NCI-H774 (cell line): ENCODE measurements at places on chromosomes 11 and 22.

DNA sequence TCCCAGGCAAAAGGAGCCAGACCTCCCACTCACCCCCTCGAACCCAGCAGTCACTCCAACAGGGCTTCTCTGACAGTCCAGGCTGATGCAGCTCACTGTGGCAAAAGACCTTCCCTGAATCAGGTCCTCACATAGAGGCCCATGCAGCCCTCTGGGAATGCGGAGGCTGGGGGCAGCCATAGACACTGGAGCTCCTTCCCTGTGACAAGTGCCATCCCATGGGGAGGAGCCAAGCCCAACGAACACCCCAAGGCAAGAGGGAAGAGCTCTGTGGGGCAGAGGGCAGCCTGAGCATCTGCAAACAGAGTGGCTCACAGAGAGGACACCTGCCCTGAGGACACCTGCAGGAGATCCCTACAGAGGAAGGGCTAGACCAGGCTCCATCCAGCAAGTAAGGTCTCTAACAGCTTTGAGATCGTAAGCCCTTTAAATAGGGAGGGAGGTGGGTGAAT, at the start of gene LINC01488:
Gene LINC01488 (plus strand): TSS at position 271 of the 452 bp plus-strand sequence.
- no peak for DNase-seq

DNA sequence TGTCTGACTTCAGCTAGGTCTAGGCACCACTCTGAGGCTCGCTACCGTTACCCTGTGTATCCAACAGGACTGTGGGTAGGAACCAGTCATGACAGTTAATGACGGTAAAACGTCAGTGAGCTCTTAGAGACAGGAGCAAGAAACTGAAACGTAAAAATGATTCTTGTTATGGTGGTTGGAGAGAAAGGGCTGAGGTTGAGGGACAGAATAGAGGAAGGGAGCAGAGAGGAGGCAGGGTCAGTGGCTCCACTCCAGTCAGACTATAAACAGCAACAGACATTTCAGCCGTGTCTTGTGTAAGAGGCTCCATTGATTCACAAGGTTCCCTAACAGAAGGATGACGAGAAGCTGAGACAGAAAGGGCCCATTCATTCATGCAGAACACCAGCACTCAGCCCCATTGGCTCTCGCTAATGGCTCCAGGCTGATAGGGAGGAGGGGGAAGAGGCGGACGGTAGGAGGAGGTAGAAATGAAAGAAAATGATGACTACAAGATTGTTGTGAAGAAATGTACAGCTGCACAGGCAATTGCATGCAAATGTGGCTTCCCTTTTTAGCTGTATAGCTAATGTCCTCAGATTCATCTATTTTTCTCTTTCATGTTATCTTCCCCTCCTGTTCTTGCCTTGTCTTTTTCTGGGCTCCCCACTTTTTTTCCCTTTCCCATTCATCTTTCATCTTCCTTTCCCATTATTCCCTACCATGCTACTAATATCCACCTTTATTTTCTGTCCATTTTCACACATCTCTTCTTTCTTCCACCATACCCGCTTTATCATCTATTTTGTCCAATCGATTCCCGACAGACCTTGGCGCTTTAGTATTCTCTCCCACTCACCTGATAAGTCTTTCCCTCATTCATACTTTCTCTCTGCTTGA, 34.3 kb downstream of the ETS1 start:
- DNase-seq, result no peak

DNA sequence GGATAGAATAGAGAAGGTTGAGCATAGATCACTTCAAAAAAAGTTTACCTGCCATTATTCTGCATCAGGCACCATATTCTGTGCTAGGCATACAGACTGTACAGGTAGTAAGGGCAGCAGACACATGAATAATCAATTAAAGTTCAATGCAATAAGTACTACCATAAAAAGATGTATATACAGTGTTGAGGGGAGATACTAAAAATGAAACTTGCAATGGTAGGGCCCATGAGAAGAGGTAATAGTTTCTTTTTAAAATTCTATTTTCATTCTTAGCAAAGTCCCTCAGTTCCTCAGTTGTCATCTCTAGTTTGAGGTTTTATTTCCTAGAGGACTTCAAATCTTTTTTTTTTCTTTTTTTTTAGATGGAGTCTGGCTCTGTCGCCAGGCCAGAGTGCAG, 819.9 kb downstream of the FAM181B start:
- no peak for DNase-seq

DNA sequence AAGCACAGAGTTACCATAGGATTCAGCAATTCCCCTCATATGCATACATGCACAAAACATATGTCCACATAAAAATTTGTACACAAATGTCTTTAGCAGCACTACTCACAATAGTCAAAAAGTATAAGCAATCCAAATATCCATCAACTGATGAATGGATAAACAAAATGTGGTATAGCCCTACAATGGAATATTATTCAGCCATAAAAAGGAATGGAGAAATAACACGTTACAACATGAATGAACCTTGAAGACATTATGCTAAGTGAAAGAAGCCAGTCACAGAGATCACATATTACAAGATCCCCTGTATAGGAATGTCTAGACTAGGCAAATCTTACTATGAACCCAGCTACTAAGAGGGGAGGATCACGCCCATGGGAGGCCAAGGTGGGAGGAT, 7.2 kb downstream of the PRR14L start:
- DNase-seq, result no peak

GRCh38 chr22:20887375-20887774, 28.6 kb downstream of the SNAP29 start:
- no peak for DNase-seq
